Natural killer cell (primary cell): ENCODE measurements at places on chromosomes 6 and 20. TPM values are rescaled to one million over a fixed set of nuclear protein-coding genes. Genes with fewer than 3 reads are reported as not detected.
A peak's percentile ranks its signal among the peaks of the same experiment; 100 is the strongest.

Gene RAB32
- 4.7 TPM for total RNA-seq

Gene CTSA
- total RNA-seq: 72.8 TPM

GRCh38 chr6:154683756-154684523 lies 49.3 kb upstream of the SCAF8 start:
- H3K27ac ChIP-seq: peak overlapping the region; percentile 65
- H3K27me3 ChIP-seq: no peaks in the 10 kb centered on the region
- H3K4me3 ChIP-seq: no peak overlapping the region
- no peaks in the 10 kb centered on the region for H3K36me3 ChIP-seq

- peak; percentile 76 for DNase-seq
- no peaks in the 10 kb centered on the region for H3K36me3 ChIP-seq
- peaks cover 53% of the 10 kb centered on the region for H3K4me1 ChIP-seq
- no peak overlapping the region for H3K4me3 ChIP-seq
- no peaks in the 10 kb centered on the region for H3K27me3 ChIP-seq
- H3K27ac ChIP-seq: no peak overlapping the region
Measured at GRCh38 chr6:36765594-36766398, 68.2 kb downstream of the RAB44 start.

DNA sequence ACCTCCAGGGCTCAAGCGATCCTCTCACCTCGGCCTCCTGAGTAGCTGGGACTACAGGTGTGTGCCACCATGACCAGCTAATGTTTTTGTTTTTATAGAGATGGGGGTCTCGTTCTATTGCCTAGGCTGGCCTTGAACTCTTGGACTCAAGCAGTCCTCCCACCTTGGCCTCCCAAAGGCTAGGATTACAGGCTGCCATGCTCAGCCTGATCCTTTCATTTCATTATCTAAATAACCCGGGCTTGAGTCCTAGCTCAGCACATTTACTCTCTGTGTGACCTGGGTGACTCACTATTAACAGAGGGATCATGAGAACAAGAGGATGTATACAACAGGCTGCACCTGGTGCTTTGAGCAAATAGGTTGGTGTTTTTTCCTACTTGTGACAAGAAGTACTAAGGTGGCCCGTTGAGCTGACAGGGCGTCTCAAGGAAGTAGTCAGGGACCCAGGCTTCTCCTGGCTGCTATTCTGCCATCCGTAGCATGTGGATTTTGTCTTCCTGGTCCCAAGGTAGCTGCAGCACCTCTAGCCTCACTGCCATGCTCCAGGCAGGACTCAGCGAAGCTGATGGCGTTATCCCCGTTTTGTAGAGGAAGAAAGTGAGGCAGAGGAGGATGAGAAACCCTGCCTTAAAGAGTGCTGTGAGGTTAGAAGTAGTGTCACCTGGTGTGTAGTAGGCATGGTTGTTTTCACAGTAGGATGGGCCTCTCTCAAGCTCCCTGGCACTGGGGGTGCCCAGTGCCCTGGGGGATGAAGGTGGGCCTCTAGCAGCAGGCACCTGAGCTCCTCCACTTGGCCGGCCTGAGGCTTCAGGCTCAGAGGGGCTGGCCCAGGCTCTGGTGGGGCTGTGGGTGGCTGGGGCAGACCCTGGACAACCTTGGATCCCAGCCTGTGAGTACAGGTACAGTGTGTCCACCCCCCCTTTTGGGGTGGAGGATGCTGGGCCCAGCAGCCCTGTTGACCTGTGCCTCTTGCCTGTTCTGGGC lies 62.4 kb downstream of the ADNP start:
- no peaks in the 10 kb centered on the region for H3K27me3 ChIP-seq
- no peaks in the 10 kb centered on the region for H3K4me1 ChIP-seq
- H3K4me3 ChIP-seq: no peak overlapping the region
- H3K36me3 ChIP-seq: no peaks in the 10 kb centered on the region
- H3K27ac ChIP-seq: no peak overlapping the region
- DNase-seq: no peak

- H3K4me1 ChIP-seq: no peaks in the 10 kb centered on the region
- no peak overlapping the region for H3K27ac ChIP-seq
- H3K4me3 ChIP-seq: no peak overlapping the region
Measured at GRCh38 chr6:99871641-99872040, 122.4 kb downstream of the MCHR2 start.

- H3K4me3 ChIP-seq: no peak overlapping the region
- no peak overlapping the region for H3K27ac ChIP-seq
- H3K27me3 ChIP-seq: no peaks in the 10 kb centered on the region
- H3K36me3 ChIP-seq: no peaks in the 10 kb centered on the region
Measured at GRCh38 chr6:33744895-33745546, 1.7 kb downstream of the IP6K3 start.

DNA sequence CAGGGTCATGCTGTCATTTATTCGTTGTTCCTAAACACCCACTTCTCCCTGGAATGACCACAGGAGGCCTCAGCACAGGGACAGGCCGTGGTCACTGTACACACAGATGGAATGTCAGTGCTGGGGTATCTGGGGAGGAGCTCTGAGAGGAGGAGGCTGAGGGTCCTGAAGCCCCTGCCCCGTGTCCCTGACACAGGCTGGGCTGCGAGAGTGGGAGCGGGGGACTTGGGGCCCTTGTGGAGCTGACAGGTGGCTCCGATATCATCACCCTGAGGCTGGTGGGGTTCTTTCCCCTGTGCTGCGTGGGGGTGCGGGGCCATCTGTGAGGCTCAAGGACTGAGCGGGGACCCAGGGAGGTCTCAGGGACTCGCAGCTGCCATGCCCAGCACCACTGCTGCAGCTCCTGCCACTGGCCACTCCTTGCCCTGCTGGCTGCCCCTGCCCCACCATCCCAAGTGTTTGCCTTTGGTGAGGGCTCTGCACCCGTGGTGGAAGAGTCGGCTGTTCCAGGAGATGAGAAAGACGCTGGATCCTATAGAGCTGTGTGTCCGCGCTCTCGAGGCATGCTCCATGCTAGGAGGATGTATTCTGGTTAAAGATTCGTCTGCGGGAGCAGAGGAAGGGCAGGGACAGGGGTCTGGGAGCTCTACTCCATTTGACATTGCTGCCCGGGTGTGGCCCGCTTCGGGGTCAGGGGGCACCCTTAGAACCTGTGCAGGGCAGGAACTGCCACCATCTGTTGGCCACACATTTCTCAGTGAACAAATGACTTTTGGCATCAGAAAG lies 18.9 kb downstream of the NPEPL1 start:
- DNase-seq: no peak
- H3K27me3 ChIP-seq: no peaks in the 10 kb centered on the region
- H3K4me1 ChIP-seq: no peaks in the 10 kb centered on the region
- H3K36me3 ChIP-seq: no peaks in the 10 kb centered on the region
- H3K27ac ChIP-seq: no peak overlapping the region
- H3K4me3 ChIP-seq: no peak overlapping the region

DNA sequence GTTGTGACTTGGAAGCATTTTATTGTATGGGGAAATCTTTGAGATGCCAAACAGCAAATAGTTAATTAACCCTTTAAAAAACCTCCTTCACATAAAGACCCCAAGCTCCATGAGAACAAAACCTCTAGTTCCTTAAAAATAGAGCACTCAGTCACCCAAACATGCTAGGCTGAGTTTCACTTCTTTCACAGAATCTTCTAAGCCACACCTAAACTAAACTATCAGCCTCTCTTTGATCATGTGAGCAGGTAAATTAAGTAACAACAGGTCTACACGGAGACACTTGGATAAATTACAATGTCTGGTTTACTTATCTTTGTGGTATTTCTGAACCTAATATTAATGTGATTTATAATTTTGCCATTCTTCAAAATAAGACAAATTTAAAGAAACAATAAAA lies 205.2 kb upstream of the MARCKS start:
- H3K4me1 ChIP-seq: no peaks in the 10 kb centered on the region
- no peaks in the 10 kb centered on the region for H3K36me3 ChIP-seq
- no peak overlapping the region for H3K27ac ChIP-seq
- DNase-seq: no peak
- H3K4me3 ChIP-seq: no peak overlapping the region
